Astrocyte (in vitro differentiated cells and primary cell): ENCODE measurements at places on chromosomes 4 and X. TPM values are rescaled to one million over a fixed set of nuclear protein-coding genes. Genes with fewer than 3 reads are reported as not detected.

Gene SPANXN3
- not detected in 2 replicates for total RNA-seq

- no peak for DNase-seq
Measured at GRCh38 chr4:13541176-13541604, 3.1 kb downstream of the NKX3-2 start.

DNA sequence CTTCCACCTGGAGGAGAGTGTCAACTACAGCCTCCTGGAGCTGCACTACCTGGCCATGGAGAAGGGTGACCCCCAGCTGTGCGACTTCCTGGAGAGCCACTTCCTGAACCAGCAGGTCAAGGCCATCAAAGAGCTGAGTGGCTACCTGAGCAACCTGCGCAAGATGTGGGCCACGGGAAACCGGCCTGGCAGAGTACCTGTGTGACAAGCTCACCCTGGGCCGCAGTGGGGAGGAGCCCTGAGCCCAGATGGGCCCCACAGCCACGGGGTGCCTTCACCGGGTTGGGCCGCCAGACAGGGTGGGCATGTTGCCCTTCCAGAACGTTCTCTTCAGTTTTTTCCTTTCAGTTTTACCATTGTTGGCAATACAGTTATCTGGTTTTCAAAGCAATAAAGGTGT, 15.2 kb upstream of the FAM47A start:
- DNase-seq = no peak

Gene LRAT
- 0.46 and 0.50 TPM in 2 replicates for total RNA-seq

Gene CXorf49
- not detected in 2 replicates for total RNA-seq

Gene ESX1
- total RNA-seq = 0.48 and 0.84 TPM in 2 replicates
